Activated naive CD8-positive, alpha-beta T cell treated with anti-CD3 and anti-CD28 coated beads, Interleukin-2, amount 50 U/mL, for 16 hours (primary cell): ENCODE measurements at places on chromosomes 13 and 19.

GRCh38 chr19:49932731-49933131, 3.4 kb upstream of the NUP62 start:
- no peak for DNase-seq

GRCh38 chr13:52405369-52405766, 604 bp downstream of the THSD1 start:
- DNase-seq, result no peak

DNA sequence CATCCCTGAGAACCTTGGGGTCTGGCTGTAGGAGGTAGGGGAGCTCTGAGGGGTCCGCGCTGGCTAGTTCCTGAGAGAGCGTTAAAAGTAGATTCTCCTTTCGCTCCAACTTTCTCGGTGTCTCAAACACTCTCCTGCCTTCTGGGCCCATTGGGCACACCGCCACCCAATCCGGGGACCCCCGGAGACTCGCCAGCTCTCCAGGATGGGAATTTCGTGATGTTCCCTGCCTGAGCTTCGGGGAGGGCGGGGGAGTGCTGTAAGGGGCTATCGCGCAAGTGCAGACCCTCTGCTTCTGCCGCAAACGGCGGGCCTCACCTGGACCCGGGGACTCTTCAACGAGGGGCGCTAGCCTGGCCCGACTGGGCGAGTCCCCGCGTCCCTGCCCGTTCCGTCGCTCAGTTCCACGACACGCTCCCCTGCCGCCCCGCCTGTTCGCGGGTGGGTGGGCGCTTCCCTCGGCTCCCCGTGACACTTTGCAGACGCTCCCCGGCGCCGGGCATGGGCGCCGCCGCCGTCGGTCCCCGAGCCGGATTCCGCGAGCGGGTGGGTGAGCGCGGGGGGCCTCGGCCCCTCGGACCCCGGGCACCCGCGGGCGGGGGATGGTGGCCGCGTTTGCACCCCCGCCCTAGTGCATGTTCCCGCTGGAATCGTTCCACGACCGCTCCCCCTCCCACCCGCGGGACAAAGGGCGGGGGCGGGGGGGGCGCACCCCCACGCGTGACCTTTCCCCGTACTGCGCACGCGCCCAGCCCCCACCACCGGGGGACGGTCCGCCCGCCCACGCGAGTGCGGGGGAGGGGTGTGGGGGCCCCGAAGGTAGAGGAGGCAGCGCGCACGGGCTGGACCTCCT, at the start of gene CCDC106:
Gene CCDC106, plus strand, starts transcription at position 481 of the 853 bp plus-strand sequence. CDS start 835 bp downstream, outside the sequence.
- DNase-seq, result no peak

- DNase-seq, result no peak
These were observed 3.2 kb upstream of the GARIN5A start for GRCh38 chr19:50479761-50480251.

- DNase-seq, result no peak
These were observed 2.1 kb downstream of the NUMBL start for GRCh38 chr19:40688309-40688708.

GRCh38 chr13:79307866-79308298, 98.2 kb downstream of the RBM26 start:
- no peak for DNase-seq

DNA sequence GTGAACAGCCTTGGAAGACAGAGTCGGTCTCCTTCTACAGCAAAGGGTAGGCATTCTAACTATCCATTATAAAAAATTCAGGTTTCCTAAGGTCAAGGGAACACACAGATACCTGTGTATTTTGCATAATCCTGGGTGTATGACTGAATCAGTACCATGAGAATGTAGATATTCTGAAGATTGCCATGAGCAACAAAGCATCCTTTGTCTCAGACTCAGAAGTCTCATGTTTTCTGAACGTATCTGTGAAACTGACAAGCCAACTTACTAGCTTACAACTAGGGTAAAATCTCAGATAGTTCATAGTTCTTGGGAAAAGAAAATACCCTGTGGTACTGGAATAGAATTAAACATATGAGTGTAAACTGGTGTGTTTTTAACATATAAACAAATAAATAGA, 6.5 kb downstream of the ZNF566 start:
- no peak for DNase-seq
